ENCODE measurements at places on chromosomes 2 and 18.

GRCh38 chr2:20520128-20520527 is 73.3 kb downstream of the RHOB start:
- no peak for DNase-seq

DNA sequence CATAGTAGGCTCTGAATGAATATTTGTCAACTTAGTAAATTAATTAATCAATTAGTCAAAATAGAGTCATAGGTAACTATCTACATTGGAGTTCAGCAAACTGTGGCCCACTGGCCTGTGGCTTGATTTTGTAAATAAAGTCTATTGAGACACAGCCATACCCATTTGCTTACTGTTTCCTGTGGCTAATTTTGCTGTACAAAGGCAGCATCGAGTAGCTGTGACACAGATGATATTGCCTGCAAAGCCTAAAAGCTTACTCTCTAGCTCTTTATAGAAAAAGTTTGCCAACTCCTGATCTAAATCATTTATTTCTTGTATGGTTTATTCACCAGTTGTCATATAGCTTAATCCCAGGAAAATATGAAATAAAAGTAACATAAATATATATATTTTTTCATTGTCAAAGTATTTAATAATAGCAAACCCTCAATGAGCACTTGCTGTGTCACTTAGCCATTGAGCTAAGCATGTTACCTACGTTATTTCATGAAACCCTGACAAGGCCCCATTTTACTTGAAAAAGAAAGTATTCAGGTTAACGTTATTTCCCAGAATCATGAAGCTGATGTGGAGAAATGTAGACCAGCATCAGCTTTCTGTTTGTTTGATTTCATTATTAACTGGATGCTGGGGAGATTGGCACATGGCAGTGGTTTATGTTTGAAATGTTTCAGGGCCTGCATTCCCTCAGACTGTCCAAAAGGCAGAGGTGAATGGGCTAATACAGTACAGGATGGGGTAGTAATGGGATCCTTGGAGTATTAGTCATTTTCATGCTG is 69.6 kb downstream of the ICOS start:
- DNase-seq: no peak

DNA sequence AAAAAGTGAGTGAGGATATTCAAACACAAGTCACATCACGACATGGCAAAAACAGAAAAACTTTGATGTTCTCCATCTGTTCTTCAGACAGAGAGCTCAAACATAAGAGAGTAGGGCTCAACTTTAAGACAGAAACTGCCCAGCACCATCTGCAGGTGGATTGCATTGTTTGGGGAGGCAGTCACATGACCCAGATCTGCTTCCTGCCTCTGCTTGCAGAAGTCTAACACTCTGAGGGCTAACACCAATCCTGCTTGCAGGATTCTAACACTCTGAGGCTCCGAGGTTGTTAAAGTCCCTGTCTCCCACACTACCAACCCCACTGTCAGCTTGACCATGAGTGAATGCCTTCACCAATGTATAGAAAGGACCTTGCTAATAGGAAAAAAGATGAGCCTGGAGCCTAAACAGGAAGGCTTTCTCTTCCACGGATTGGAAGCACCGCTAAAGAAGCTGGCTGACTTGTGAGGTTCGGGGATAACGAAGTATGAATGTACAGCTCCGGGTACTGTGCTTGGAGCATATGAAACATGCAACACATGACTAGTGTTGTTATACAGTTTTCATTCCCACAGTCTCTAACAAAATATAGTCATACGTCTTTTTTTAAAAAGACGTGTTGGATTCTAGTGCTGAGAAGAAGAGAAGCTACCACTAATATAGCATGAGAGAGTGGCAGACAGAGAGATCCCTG is 176.6 kb upstream of the CREB1 start:
- DNase-seq: no peak

- DNase-seq: no peak
Observed at GRCh38 chr2:62144689-62145477, 51.0 kb upstream of the B3GNT2 start.

DNA sequence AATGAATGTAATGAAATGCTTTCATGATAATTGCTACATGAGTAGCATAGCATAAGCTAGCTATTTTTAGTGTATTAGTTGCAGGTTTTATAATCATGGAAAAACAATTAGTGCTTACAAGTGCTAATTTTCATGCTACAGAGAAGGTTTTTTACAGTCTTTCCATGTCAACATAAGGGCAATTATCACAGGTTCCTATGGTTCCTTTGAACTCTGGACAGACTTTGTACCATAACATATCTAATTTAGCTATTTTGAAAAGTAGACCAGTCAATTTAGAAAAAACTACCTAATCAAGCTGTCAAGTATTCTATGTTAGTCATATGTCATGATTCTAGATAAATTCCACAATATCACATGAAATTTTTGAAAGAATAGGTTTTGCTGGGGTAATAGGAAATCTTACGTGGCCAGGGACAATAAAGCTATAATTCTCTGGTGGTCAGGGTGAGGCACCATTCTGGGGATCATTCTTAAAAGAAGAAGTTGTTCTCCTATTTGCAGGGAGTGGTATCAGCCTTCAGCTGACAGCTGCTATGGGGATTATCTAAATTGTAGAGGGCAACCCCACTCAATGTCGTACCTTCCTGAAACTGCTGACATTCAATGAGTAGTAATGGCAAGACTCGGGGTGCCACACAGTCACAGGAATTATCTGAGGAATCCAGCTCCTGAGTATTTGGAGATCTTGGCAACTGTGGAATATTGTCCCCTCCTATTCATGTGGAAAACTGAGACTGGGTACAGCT is 724.0 kb upstream of the LINC00305 start:
- no peak for DNase-seq

DNA sequence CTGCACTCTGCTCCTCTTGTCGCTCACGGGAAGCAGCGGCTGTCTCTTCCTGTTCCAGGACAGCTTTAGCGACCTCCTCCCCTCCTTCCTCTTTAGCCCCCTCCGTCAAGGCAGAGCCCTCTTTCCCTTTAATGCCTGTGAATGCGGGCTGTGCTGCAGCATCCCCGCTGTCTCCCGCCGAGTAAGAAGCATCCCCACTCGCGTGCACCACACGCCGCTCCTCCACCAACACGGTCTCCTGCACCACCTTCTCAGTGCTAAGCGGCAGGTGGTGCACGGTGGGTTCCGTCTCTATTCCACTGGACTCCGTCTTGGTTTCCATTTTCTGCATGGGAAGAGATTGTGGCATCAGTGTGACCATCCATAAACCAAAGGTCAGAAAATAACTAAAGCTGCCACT is 101.6 kb upstream of the ZBTB14 start:
- no peak for DNase-seq

- no peak for DNase-seq
Observed at GRCh38 chr2:109478906-109479493, 134.8 kb downstream of the SEPTIN10 start.

- no peak for DNase-seq
Observed at GRCh38 chr2:142286618-142287017, 155.8 kb upstream of the LRP1B start.

GRCh38 chr2:74037379-74037860 is 52.7 kb downstream of the TET3 start:
- no peak for DNase-seq

DNA sequence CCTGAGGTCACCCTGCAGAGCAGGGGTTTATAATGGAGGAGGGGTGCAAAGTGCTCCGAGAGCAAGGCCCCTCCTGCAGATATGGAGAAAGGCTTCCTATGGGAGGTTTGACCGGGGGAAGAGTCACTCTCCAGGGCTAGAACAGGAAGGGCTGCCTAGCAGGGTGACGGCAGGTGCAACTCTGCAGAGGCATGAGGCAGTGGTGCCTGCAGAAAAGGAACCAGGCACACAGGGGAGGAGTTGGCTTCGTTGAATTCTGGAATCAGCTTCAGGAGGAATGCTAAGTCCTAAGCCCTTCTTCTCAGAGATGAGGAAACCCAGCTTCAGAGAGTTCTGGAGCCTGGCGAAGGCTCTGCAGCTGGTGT is 17.5 kb upstream of the HPCAL1 start:
- DNase-seq: no peak

GRCh38 chr2:39515273-39515896 is 78.3 kb upstream of the MAP4K3 start:
- no peak for DNase-seq

DNA sequence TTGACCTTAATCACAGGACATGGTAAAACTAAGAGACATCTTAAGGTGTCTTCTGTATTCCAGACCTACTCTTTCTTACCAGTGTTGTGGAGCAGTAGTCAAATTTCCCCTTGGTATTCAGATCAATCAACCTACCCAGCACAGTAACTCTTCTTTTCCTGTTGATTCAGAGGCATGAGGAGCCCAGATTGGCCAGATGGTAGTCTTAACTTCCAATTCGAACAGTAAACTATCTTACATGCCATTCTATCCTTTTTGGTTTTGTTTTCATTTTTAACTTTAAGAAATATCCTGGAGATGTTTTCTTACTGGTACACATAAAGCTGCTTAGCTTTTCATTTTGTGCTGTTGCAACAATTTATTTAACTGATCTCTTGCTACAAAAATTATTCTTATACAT is 630.3 kb upstream of the PKDCC start:
- no peak for DNase-seq

DNA sequence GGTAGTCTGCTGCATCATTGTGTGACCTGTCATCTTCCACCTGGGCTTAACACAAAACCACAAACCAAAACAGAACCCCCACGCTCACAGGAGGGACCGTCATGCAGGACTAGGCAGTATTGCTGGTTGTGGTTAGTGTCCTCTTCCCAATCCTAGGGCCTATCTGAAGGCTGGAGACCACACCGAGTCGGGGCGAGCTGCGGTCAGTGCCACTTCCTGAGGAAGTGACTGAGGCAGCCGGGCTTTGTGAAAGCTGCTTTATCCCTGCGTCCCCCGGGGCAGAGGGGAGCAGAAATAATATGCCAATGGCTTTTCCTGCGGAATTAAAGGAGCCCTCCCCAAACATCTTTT is 22.9 kb downstream of the ZNF532 start:
- DNase-seq: peak; percentile 7

DNA sequence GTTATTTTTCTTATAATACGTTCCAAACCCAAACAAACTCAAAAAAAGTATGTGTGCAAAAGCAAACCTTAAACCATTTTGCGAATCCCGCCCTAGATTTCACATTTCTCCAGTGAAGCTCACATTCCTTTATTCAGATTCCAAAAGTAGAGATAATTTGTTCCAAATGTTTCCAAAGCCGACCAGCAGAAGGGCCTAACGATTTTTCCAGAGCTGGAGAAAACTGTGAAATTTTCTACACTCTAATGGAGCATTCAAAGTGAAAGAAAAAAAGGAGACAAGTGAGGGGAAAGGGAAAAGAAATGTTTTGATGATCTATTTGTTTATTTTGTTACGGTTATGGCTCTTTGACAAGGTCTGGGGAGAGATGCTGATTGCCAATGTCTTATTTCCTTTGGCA is 286.5 kb upstream of the SLC14A2 start:
- DNase-seq: no peak

DNA sequence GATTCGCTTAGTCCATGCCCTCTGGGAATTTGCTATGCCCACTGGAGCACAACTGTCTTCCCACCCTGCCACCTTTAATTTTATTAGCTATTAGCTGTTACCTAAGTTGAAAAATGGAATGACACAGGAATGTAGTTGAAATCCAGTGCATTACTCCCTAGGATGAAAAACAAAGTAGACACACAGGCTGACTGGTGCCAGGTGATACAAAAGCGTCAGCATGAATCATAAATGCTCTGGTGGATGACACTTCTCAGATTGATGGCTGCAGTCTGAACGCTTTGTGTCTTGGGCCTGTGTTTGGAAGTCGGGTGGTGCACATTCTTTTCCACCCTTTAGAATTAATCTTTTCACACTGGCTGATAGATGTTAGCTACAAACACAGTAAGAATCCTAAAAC is 802.0 kb downstream of the DCC start:
- DNase-seq: no peak

DNA sequence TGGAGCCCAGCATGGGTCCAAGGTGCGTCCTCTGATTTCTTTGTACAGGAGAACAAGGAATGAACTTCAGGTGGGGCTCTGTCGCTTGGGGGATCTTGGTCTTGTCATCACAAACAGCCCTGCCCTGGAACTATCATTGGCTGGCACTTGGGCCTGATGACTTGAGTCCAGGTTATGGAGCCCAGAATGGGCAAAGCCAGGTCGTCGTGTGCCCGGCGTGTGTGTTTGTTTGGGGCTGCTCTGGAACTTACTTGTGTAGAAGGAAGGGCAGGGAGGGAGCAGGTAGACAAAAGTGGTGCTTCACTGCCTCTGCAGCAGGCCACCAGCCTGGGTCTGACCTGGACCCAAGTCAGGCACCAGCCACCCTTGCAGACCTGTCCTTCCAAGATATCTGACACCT is 306.3 kb upstream of the HS6ST1 start:
- no peak for DNase-seq

GRCh38 chr2:127663566-127664064 is 11.7 kb downstream of the LIMS2 start:
- DNase-seq: no peak

- DNase-seq: no peak
Observed at GRCh38 chr2:11711751-11712150, 34.7 kb upstream of the LPIN1 start.

- DNase-seq: no peak
Observed at GRCh38 chr18:24631243-24632025, 171.0 kb downstream of the HRH4 start.

Data from stimulated activated CD4-positive, alpha-beta T cell treated with anti-CD3 and anti-CD28 coated beads, Interleukin-2, amount 100 ng/mL, for 48 hours (primary cell).